Esophagus squamous epithelium (tissue), 5 donors: ENCODE measurements at places on chromosomes 1 and 21.

- no peaks in the 10 kb centered on the region for H3K36me3 ChIP-seq
- no peaks in the 10 kb centered on the region for H3K27me3 ChIP-seq
- H3K4me3 ChIP-seq = no peak overlapping the region
- DNase-seq = no peak
- no peaks in the 10 kb centered on the region for H3K4me1 ChIP-seq
- no peak overlapping the region for H3K27ac ChIP-seq
These were observed 83.2 kb downstream of the CAMK2N1 start for GRCh38 chr1:20402585-20403422.

DNA sequence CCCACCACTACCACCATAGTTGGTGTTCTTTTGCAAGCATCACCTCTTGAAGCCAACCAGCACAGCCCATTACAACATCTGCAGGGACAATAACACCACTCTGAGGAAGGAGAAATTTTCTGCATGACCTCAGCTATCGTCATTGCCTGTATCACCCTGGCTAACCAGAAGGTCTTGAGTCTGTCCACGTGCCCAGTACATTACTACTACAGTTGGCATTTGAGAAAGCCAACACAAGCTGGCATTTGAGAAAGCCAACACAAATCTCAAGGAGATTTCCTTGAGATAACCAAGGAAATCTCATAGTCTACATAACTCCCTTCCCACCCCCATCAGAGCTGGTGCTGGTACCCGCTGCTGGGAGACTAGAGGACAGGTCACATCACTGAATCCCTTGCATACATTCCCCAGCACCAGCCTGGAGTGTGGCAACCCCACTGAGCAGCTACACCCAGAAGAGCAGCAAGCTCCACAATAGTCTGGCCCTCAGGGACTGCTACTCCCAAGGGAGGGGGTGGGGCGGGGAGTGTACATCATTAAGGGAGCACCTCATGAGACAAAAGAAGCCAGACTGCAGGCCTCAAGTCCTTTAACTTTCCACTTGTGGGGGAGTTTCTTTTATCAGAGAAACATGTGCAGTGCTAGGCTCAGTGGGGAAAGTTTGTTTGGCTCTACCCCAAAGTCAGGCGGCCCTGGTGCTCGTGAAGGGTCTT, 46.0 kb upstream of the GUCA2A start:
- no peaks in the 10 kb centered on the region for H3K36me3 ChIP-seq
- H3K27ac ChIP-seq = no peak overlapping the region
- H3K4me1 ChIP-seq = peaks cover 19% of the 10 kb centered on the region

DNA sequence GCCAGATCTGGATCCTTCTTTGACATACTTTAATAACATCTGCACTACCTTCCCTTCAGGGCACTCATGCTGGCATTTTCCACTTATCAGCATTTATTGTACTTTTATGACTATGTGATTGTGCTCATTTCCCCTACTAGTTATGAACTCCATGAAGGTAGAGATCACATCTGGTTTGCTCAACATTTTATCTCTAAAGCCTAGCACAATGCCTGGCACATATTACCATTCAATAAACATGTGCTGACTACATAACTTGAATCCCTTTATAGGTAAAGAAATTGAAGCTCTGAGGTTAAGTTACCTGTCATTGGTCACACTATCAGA, 221.2 kb downstream of the HHIPL2 start:
- H3K4me1 ChIP-seq = no peaks in the 10 kb centered on the region
- H3K4me3 ChIP-seq = no peak overlapping the region
- no peak overlapping the region for H3K27ac ChIP-seq
- H3K36me3 ChIP-seq = no peaks in the 10 kb centered on the region
- H3K27me3 ChIP-seq = no peaks in the 10 kb centered on the region
- no peak for DNase-seq

GRCh38 chr1:9425859-9426258, 113.4 kb upstream of the SLC25A33 start:
- H3K4me3 ChIP-seq = no peak overlapping the region
- no peak for DNase-seq
- H3K4me1 ChIP-seq = peaks cover 10% of the 10 kb centered on the region
- H3K27ac ChIP-seq = no peak overlapping the region
- H3K27me3 ChIP-seq = no peaks in the 10 kb centered on the region

GRCh38 chr21:14602382-14602958, 56.4 kb upstream of the SAMSN1 start:
- no peaks in the 10 kb centered on the region for H3K27me3 ChIP-seq

GRCh38 chr1:229107304-229107815, 163.6 kb upstream of the RAB4A start:
- no peaks in the 10 kb centered on the region for H3K36me3 ChIP-seq
- no peaks in the 10 kb centered on the region for H3K27me3 ChIP-seq
- H3K27ac ChIP-seq = no peak overlapping the region
- peaks cover 19% of the 10 kb centered on the region for H3K4me1 ChIP-seq
- DNase-seq = no peak
- no peak overlapping the region for H3K4me3 ChIP-seq

GRCh38 chr1:168974611-168975010, 131.9 kb upstream of the ATP1B1 start:
- H3K27ac ChIP-seq = no peak overlapping the region
- no peaks in the 10 kb centered on the region for H3K36me3 ChIP-seq
- H3K4me1 ChIP-seq = peaks cover 3% of the 10 kb centered on the region
- H3K27me3 ChIP-seq = no peaks in the 10 kb centered on the region
- DNase-seq = no peak

GRCh38 chr1:51535006-51535592, 16.0 kb upstream of the EPS15 start:
- H3K27me3 ChIP-seq = no peaks in the 10 kb centered on the region
- no peak overlapping the region for H3K4me3 ChIP-seq
- DNase-seq = no peak
- H3K4me1 ChIP-seq = peaks cover 7% of the 10 kb centered on the region

DNA sequence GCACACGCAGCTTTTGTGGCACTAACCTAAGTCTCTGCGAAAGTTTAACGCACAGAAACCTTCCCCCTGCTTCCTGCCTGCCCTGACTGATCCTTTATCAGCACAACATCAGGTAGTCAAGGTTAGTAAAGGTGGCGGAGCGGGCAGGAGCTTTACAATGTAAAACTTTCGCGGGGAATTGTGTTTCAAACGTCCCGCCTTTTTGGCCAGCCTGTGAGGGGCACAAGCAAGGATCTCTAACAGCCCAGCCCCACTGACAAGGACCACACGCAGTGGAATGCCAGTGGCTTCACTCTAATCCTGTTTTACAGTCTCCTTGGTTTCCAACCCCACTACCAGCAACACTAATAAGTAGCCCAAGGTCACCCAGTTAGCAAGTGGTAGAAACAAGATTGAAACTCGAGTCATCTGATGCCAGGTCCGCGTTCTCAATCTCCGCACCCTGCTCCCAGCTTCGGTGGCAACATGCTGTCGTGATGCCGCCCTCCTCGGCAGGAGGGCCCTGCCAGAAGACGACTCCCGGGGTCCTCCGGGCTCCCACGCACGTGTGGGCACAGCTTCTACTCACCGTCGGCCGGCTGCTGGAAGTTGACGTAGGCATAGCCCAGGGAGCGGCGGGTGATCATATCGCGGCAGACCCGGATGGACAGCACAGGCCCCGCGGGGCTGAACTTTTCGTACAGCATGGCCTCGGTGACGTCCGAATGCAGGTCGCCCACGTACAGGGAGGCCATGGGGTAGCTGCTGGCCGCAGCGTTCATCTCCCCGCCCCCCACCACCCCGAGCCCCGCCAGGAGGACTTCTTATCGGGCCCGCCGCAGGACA, 1.2 kb downstream of the PABPC4 start:
- H3K4me1 ChIP-seq = peaks cover 40% of the 10 kb centered on the region
- DNase-seq = no peak
- H3K36me3 ChIP-seq = peaks cover 16% of the 10 kb centered on the region
- peak overlapping the region; percentile 72 for H3K4me3 ChIP-seq
- peak overlapping the region; percentile 91 for H3K27ac ChIP-seq

GRCh38 chr1:87399264-87399663, 70.6 kb downstream of the LMO4 start:
- no peaks in the 10 kb centered on the region for H3K27me3 ChIP-seq
- peak overlapping the region; percentile 70 for H3K27ac ChIP-seq
- H3K4me3 ChIP-seq = no peak overlapping the region
- no peak for DNase-seq
- H3K36me3 ChIP-seq = no peaks in the 10 kb centered on the region

GRCh38 chr1:172746091-172746949, 87.4 kb downstream of the FASLG start:
- DNase-seq = no peak
- no peaks in the 10 kb centered on the region for H3K36me3 ChIP-seq
- H3K4me1 ChIP-seq = peaks cover 25% of the 10 kb centered on the region
- H3K27ac ChIP-seq = peak overlapping the region; percentile 53

GRCh38 chr1:226949401-226949800, 9.3 kb downstream of the COQ8A start:
- peaks cover 31% of the 10 kb centered on the region for H3K4me1 ChIP-seq
- H3K36me3 ChIP-seq = no peaks in the 10 kb centered on the region
- H3K4me3 ChIP-seq = no peak overlapping the region
- H3K27me3 ChIP-seq = no peaks in the 10 kb centered on the region

- no peaks in the 10 kb centered on the region for H3K36me3 ChIP-seq
- no peaks in the 10 kb centered on the region for H3K27me3 ChIP-seq
- H3K4me3 ChIP-seq = no peak overlapping the region
These were observed 27.9 kb downstream of the OVAAL start for GRCh38 chr1:180586671-180587155.

- H3K4me1 ChIP-seq = peaks cover 4% of the 10 kb centered on the region
- peak overlapping the region; percentile 94 for H3K4me3 ChIP-seq
- peak overlapping the region; percentile 93 for H3K27ac ChIP-seq
- H3K36me3 ChIP-seq = peaks cover 4% of the 10 kb centered on the region
These were observed 1.1 kb upstream of the COA6 start for GRCh38 chr1:234372011-234372757.
